Cortex of kidney (tissue), 1 donor: ENCODE measurements at places on chromosomes 2 and 18.

DNA sequence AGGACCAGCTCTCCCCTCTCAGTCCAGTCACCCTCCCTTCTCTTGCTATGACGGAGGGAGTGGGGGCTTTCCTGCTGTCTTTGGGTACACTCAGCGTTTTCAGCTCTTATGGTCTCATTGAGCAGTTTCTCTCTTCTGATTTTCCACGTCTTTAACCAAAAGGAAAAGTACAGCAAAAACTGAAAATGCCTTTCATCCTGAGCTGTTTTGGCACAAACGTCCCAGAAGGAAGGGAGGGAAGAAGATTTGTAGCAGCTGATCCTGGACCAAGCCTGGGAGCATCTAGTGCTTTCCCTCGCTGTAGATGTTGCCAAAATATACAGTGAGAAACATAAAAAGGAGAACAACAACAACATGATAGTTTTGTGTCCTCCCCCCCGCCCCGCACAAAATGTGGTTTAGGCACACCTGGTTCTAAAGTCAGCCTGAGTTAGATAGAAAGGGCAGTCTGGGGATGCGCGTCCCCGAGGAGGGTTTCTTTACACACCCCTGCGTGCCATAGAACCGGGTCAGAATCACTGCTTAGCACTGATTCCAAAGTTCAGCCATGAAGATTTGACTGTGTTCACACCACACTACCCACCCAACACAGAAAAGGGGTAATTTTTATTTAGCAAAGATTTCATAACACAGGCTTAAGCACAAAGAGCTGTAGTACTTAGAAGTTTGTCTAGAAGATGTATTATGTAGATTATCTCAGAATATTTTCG lies 53.4 kb downstream of the SLC40A1 start:
- no peak for DNase-seq

GRCh38 chr2:149170156-149170555 lies 131.7 kb downstream of the LYPD6B start:
- DNase-seq: no peak

GRCh38 chr18:77096936-77097886 lies 35.4 kb downstream of the MBP start:
- DNase-seq: no peak

GRCh38 chr2:65347913-65348312 lies 84.5 kb downstream of the SPRED2 start:
- DNase-seq: no peak

DNA sequence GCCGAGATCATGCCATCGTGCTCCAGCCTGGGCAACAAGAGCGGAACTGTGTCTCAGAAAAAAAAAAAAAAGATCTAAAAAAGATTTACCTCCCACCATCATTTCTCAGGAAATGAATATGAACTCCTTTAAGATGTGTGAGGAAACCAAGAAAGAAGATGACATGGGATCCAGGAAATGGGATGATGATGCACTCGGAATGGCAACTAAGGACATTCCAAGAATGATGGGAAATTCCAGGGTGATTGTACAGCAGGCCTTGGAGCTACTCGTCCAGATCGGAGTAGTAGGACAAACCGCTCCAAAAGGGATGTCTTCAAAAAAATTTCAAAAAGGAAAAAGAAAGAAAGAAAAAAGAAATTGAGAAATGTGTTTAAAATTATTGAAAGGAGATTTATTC lies 84.9 kb upstream of the PMAIP1 start:
- DNase-seq: no peak

DNA sequence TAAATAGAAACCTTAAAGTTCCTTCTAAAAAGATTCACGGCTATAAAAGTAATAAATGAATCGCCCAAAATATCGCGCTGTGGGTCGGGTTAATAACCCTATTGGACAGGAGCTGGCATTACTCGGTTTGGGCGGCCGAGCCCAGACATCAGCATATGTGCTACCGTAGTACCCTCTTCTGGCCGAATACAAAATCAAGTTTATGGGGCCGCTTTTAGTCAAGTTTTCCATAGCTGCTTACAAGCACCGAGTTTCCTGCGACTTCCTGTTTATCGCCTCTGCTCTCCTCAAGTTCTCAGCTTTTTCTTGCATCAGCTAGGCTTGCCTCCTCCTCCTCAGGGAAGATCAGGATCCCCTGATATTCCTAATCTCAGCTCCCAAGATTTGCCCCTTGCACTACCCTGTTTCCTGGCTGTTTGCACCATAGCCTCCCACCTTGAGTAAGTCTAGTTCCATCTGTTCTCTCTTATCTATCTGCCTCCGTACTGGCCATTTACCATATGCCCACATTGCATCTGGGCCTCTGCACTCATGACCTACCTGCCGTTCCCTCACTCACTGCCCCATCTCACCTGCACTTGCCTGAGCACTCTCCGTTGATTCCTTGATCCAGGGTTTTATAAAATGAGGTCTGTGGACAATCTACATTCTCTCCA lies 56.1 kb downstream of the SLC35F5 start:
- DNase-seq: no peak

DNA sequence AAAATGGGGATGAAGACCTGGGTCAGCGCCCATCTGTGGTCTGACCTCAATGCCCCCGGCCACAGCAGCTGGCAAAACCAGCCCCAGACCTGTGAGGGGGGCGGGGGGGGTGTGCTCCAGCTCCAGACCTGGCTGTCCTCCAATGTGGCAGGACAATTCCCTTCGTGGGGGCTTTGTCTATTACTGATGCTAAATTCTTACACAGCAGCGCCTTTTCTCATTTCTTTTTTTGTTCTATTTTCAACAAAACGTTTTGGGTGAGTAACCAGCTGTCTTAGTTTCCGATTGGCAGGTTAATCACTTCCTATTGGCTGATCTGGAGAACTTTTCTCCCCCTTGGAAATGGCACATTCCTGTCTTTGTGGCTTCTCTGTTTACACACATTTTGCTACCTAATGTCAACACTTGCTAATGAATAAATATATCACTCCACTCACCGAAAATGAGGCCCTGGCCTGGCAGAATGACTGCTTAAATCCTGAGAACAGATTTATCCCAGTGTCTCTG lies 4.4 kb downstream of the SMAD7 start:
- no peak for DNase-seq

GRCh38 chr18:63025251-63026090 lies 294.1 kb downstream of the BCL2 start:
- no peak for DNase-seq

- no peak for DNase-seq
Observed at GRCh38 chr2:193428336-193428818, 1233.6 kb upstream of the TMEFF2 start.

- no peak for DNase-seq
Observed at GRCh38 chr2:98637401-98638147, 29.2 kb downstream of the UNC50 start.

- no peak for DNase-seq
Observed at GRCh38 chr2:201909348-201909747, 103.0 kb downstream of the CDK15 start.

DNA sequence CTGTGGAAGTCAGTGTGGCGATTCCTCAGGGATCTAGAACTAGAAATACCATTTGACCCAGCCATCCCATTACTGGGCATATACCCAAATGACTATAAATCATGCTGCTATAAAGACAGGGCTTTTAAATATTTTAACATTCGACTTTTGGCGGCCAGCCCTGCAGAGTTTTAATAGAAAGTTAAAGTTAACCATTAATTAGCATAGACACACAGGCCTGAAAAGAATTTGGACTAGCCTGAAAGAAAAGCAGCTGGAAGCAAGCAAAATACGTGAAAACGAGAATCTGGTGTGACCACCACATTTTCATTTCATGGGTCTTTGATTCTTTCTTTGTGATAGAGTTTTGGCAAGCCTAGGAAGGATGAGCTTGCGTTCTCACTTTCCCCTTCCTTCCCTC lies 184.0 kb downstream of the SCG2 start:
- DNase-seq: no peak

- no peak for DNase-seq
Observed at GRCh38 chr18:60327880-60328279, 44.7 kb downstream of the MC4R start.
